ENCODE measurements at places on chromosomes 1 and 21.
A peak's percentile ranks its signal among the peaks of the same experiment; 100 is the strongest.

DNA sequence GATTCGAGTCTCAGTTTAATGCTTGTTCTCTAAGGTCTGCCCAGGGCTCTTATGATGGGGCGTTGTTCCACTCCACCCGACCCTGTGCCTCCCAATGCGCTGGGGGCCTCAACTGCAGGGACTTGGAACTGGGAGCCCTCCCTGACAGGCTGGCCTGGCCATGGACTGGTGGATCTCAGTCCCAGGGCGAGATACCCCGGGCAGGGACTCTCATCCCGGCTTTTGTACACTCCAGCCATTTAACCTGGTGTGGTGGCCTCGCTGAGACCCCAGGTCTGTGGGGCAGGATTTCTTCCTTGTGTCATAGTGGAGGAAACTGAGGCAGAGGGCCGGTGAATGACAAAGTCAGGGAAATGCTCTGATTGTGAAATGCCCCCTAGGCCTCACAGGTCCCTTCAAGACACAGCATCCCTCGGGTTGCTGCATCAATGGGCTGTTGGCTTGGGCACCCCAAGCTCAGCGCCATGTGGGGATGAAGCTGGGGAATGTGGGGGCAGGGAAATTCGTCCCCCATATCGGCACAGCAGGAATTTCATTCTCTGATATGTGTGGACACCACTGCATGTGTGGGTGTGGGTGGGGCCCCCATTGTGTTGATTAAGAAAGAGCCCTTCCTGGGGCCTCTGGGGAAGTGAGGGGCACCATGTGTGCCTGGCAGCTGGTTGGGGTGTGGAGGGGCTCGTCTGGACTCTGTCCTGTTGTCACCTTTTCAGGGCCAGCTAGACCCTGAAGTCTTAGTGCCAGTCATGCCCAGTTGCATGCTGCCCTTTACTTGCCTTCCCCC is 19.9 kb upstream of the ZNF678 start:
- no peak for DNase-seq

GRCh38 chr1:15957221-15958095 is 18.4 kb downstream of the ZBTB17 start:
- no peak for DNase-seq

DNA sequence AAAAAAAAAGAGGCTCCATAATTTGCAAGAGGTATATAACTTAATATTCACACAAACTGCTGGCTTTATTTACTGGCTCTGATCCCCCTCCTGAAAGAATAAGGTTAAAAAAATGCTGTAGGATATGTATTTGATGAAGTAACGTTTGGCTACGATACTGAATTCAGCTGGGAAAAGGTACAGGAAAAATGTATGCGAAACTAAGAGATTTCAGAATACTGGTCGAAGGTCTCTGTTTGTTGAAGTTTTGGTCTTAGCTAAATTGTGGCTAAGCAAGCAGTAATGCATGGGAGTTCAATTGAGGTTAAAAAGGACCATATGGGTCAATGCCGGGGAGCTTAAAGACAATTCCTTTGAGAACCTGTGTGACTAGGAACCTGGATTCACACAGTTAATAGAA is 355.5 kb upstream of the NCAM2 start:
- no peak for DNase-seq

DNA sequence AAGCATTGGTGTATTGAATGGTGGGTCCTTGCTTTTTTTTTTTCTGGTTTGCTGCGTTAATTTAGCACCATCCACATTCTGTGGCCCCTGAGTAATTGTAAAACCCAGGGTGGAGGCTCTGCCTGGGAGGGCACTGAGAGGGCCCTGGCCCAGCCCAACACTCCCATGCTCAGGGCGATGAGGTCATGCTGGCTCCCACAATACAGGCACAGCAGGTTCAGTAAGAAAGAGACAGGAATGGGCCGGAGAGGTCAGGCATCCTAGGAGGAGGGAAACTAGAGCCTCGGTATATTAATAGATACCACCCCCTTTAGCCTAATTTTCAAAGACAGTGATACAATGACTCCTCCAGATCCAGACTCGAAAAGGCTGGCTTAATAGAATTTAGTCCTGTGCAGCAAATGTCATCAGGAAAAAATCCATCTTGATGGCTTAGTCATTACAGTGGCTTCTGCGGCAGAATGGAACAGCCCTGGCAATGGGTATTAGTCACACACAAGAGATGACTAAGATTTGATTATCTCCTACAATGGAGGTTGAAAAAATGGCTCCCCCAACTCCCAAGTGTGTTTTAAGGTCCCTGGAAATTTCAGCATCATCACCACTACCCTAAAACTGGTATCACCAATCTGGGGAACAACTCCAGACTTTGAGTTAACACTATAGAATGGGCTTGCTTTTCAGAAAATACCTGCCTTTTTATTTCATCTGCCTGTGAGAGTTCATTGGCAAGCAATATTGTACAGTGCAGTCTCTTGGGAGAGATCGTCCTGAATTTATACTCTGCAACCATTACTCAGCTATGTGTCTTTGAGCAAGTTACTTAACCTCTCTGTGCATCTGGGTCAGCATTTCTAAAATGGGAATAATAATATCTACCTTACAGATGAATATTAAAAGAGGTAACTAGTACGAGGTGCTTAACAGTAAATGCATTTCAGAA is 43.9 kb upstream of the LYST start:
- peak; percentile 81 for DNase-seq

DNA sequence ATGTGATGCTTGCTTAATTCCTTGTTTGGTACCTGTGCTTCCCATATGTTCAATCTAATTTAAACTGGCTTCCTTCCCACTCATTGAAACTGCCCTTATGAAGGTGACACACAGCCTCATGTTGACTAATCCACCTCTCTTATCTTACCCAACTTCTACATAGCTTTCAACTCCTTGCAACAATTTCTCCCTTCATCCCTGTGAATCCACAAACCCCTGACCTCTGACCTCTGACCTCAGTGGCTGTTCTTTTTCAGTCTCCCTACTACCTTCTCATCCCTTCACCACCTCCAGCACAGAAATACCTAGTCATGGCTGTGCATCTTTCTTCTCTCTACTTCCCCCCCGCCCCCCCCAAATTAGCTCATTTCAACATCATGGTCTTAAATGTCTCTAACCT is 144.5 kb downstream of the TTLL7 start:
- no peak for DNase-seq

- no peak for DNase-seq
Measured at GRCh38 chr1:33828654-33829053, 35.2 kb upstream of the HMGB4 start.

DNA sequence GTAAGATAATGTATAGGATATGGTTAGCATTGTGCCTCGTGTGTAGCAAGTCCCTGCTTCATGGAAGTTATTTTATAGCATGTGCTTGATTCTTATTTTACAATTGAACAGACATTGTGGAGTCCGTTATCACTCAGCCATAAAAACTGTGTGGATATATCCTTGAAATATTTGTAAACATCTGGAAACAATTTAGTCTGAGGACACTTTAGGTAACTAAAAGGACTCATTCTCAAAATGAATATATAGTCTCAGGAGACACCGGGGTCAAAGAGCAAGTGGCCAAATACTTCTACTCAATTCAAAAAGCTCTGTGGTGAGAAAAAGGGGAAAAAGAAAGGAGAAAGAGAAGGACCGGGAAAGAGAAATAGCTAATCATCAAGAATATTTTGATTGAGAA is 23.7 kb downstream of the PRRX1 start:
- DNase-seq = no peak

- DNase-seq = no peak
Measured at GRCh38 chr1:9867408-9868243, 42.4 kb downstream of the CTNNBIP1 start.

DNA sequence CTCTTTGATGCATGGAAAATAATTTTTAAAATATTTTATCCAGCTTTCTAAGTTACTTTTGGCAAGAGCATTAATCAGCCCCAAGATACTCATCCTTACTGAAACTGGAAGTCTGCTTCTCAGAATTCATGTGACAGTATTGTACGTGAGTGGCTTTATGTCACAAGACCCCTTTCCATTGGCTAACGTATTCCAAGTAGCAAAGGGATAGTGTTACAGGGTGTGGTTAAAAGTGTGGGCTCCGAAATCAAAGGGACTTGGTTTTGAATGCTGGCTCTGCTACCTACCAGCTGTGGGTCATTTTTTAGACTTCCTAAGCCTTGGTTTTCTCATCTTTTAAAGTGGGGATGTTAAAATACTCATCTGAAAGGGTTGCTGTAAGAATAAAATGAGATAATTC is 91.7 kb downstream of the RHOU start:
- DNase-seq = no peak

DNA sequence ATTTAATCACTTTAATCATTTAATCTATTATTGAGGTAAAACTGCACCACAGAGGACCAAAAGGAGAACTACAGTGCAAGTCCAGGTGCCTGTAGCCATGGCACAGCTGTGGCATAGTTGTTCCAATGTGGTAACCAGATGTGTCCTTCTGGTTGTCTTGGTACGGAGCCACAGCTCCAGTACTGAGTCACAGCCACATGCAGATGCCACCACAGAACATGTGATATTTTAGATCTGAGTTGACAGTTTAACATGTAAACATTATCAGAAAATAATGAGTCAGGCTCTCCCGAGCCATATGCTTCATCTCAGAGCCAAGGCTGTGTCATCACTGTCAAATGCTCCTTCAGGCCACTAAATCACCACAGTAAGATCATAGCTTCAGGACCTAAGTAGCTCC is 56.4 kb upstream of the RGS7 start:
- no peak for DNase-seq

GRCh38 chr1:93980320-93981273 is 71.4 kb upstream of the GCLM start:
- no peak for DNase-seq

GRCh38 chr1:23168079-23168444 is 594 bp downstream of the LUZP1 start:
- DNase-seq = no peak

Measured in fibroblast of skin of left biceps (primary cell).